NCI-H187 treated with DMSO at 0.1 percent for 48 hours (cell line): ENCODE measurements at places on chromosomes 2 and 18.

DNA sequence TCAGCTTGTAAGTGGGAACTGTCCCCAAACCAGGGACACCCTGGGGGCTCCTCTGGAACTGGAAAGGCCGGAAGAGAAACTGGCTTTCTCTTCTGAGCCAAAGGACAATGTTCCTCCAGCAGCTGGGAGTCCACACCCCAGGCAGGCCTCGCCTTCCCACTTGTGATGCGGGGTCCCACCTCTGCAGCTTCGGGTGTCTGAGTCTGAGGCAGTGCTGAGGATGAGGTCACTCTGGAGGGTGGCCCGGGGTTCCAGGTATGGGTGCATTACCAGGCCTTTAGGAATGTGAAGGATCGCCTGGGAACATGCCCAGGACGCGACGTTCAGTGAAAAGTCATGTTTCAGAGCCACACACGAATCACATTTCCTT, 18.2 kb upstream of the BOK start:
- DNase-seq, result no peak

GRCh38 chr2:237254369-237254861, 159.5 kb downstream of the COL6A3 start:
- no peak for DNase-seq

- DNase-seq, result no peak
Observed at GRCh38 chr2:240962300-240963064, 35.9 kb upstream of the SNED1 start.

DNA sequence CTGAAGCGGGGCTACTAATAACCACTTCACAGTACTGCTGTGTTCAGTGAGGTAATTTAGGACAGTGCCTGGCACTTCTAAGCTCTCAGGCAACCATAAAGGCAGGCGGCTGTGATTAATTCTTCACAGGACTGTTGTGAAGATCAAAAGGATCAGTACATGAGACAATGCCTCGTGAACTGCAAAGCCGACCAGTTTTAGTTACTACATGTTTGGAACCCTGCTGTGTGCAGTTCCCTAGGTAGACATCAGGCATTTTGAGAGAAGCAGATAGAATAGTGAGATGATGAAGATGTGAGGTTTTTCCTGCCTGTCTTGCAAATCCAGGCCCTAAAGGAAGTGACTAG, 19.1 kb downstream of the EFHD1 start:
- DNase-seq, result no peak

- DNase-seq, result no peak
Observed at GRCh38 chr2:30710461-30710860, 96.8 kb downstream of the CAPN13 start.

DNA sequence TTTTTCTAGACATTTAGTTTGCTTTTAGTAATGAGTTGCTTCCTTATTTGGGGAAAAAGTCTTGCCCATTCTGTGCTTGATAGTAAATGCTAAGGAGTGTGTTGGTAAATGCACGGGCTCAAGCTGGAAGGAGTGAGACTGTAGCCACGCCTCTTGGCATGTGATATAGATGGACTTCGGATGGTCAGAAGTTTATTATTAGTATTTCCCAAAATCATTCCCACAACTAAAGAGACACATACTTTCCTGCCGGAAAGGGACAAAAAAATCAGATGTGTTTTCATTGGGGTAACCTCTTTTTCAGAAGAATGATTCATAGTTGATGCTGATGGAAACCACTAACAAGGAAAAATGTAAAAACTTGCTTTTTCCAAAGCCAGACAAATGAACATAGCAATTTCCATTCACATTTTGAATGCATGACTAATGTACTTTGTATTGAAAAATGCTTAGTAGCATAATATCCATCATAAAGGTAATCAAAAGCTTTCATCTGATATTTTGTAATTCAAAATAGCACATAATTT, 133.2 kb downstream of the ZNF532 start:
- no peak for DNase-seq

DNA sequence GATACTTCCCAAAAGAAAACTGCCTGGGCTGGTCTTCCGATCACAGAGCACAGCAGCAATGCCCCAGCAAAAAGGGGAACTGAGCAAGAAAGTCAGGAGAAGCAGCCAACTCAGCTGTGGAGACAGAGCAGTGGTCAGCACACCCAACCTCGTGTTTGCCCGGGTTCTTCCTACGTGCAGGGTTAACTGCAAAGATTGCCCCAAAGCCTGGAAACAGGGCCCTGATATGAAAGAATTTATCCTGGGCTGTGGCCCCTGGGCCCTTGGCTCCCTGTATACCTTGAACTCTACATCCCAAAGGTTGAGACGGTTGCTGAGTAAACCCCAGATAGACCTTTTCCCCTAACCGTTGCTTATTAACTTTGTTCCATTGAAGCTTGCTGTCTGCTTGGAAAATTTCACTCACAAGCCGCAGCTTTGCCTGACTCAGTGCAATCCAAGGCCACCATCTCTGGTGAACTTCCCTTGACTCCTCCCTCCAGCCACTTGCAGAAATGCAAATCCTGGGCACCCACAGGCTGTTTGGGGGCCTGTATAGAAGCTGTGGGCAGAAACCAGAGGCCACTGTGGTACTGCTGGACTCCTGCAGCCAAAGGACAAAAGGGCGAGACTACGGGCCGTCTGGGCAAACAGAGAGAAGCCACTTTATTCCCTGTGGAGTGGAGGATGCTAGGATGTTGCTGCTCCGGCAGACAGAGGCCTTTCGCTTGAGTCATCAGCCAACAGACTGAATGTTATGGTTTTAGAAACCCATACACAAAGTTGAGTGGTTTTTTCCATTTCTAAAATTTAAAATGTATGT, 18.2 kb downstream of the NRP2 start:
- no peak for DNase-seq

DNA sequence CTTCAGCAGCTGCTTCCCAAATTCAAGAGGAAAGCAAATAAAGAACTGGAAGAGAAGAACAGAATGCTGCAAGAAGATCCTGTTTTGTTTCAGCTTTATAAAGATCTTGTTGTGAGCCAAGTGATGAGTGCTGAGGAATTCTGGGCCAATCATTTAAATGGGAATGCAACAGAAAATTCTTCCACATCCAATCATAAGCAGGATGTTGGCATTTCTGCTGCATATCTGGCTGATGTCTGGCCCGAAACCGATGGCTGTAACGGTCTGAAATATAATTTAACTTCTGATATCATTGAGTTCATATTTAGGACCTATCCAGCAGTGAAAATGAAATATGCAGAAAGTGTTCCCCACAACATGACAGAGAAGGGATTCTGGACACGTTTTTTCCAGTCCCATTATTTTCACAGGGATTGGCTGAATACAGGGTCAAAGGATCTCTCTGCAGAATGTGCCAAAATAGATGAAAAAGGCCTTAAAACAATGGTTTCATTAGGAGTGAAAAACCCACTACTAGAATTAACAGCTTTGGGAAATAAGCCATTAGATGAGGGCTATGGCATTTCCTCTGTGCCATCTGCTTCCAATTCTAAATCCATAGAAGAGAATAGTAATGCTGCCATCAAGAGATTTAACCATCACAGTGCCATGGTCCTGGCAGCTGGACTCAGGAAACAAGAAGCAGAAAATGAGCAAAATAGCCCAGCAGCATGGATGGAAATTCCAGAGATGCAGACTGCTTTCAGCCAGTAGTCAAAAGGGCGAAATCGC, 175.6 kb downstream of the MC4R start:
- no peak for DNase-seq

GRCh38 chr2:60831921-60832320, 49.5 kb upstream of the REL start:
- DNase-seq, result no peak

GRCh38 chr2:46136481-46136880, 160.7 kb upstream of the EPAS1 start:
- DNase-seq, result no peak

- DNase-seq, result no peak
Observed at GRCh38 chr2:43609290-43609918, 13.6 kb upstream of the THADA start.

DNA sequence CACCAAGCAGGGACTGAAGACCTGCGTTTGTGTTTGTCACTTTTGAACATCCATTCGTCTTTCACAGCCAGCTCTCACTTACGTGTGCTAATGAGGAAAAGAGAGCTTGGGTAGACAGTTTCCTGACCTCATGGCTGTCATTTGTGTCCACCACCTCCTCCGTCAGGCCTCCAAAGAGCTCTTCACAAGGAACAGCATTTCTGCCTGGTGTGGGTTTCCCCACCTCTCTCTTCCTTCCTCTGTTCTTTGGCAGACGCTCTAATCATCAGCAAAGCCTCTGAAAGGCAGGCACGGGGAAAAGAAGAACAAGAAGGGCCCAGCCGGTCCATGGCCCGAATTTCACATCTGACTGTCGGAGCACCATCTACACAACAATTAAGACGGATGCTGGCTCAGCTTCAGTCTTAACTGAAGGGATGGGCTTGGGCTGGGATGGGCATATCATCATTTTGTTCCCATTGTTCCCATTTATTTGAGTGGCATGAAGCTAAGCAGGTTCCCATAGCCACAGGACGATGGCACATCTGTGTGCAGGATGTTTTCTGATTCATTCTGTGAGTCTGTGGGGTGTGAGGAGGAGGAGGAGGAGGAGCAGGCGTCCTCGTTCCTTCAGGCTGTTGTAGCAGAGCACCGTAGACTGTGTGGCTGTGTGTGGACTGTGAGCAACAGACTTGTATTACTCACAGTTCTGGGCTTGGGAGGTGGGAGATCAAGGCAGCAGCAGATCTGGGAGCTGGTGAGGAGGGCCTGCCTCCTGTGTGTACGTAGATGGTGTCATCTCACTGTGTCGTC, 66.4 kb downstream of the TSHZ1 start:
- DNase-seq, result no peak

GRCh38 chr18:48395646-48396045, 13.5 kb downstream of the ZBTB7C start:
- no peak for DNase-seq

DNA sequence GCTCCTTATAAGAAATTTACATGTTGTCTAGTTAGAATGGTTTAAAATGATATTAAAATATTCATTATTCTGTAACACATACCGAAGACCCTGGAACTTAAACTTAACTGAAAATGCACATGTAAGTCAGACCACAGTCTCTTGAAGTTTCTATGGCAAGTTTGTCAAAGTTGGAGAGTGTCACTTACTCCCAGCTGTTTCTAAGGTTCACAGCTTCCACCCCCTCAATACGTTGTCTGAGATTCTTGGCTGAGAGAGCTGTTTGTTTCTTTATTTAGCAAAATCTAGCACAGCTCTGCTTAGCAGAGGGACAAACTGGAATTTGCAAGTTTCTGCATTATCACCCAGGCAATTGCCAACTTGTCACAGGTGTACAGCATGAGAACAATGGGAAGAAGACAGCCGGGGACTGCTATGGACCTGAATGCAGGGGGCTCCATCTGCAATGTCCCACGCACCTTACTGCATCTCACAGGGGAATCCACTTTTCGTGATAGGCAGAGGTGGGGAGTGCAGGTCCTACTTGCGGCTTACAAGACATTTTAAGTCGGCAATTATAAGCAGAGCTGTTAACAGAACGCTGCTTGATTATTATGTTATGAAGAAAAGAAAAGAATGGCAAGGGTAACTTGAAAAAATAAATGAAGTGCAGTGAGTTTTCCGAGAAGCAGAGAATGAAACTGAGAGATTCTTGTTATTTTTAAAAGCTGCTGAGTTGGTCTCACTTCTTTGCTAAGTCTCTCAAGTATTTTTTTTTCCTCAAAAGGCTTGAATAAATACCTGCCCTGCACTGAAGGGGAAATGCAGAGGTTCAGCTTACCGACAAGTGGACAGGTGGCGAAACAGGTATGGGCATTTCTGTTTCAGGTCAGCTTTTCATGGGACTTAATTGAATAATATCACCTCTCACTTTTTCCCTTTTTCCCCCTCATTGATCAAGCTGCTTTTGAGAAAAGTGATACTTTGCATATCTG, 1072.1 kb upstream of the FANCL start:
- DNase-seq, result no peak

GRCh38 chr2:43175020-43175441, 51.4 kb downstream of the ZFP36L2 start:
- no peak for DNase-seq

DNA sequence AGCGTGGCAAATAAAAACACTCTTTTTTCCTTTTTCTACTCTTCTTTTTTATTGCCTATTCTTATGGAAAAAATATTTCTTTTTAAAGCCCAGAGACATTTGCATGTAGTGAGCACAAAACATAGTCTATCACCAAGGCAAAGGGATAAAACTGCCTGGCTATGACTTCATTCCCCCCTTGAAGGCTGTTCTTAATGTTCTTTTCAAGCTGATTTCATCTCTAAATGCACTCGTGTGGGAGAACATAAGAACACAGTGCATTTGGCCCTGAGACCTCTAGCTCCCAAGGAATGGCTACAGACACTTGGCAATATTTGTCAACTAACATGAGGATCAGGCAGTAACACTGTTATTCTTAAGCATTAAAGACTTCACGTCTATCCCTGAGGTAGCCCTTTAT, 17.4 kb upstream of the DNAJC10 start:
- no peak for DNase-seq

GRCh38 chr2:49037197-49037596, 117.1 kb downstream of the FSHR start:
- DNase-seq, result no peak

GRCh38 chr2:173555833-173556232, 201.2 kb downstream of the CDCA7 start:
- DNase-seq, result no peak

DNA sequence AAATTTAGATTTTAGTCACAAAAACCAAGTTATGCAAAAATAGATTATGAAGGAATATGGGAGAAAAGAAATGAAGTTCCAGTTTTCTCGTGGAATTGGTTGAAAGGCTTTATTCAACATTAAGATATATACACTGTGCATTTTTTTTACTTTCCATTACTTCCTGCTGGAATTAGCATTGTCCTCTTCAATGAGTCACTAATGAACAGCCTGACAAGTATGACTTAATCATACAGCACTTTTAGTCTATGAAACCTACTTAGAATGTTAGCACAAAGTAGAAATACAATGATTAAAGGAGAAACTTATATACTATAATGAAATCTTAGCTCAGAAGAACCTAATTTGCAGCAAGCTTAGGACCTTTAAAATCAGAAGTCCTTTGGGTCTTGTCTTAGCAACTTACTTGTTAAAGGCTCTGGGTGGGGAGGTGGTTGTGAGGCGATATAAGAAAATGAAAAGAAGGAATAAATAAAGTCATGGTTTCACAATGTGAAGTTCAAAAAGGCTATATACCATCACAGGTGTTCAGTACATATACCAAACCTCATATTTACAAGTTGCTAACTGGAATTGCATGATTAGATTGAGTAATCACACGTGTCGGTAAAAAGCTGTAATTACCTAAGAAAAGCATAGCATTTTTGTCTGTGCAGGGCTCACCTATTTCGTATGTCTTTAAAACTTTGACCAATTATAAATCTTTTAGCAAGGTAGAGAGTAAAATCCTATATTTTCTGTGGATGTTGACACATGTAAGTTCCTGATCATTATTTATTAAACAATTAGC, 236.8 kb downstream of the CAMKMT start:
- DNase-seq, result no peak

GRCh38 chr2:168255866-168256265, 8.5 kb upstream of the STK39 start:
- DNase-seq, result no peak

- no peak for DNase-seq
Observed at GRCh38 chr2:156476850-156477206, 40.6 kb downstream of the GPD2 start.

GRCh38 chr18:39051013-39051412, 1485.4 kb upstream of the CELF4 start:
- DNase-seq, result no peak
